ENCODE measurements at places on chromosomes 2 and 18.

DNA sequence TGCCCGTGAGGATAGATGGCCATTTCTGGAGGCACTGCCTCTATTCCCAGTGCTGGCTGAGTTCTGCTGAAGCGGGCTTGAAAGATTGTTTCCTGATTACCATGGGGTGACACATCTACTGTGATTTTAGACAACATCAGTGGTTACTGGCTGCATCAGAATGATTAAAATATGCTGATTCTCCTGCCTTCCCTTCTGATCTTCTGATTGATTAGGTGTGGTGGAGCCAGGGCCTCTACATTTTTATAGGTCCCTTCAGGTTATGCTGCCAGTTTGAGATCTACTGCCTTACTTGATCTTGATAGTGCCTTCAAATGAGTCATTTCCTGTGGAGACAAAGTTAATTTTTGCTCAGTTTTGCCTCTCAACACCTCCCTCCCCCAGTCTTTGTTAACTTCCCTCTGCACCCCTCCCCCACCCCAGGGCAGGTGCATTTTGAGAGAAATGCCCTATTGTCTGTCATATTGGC is 31.6 kb upstream of the SNORC start:
- peak; percentile 89 for DNase-seq

DNA sequence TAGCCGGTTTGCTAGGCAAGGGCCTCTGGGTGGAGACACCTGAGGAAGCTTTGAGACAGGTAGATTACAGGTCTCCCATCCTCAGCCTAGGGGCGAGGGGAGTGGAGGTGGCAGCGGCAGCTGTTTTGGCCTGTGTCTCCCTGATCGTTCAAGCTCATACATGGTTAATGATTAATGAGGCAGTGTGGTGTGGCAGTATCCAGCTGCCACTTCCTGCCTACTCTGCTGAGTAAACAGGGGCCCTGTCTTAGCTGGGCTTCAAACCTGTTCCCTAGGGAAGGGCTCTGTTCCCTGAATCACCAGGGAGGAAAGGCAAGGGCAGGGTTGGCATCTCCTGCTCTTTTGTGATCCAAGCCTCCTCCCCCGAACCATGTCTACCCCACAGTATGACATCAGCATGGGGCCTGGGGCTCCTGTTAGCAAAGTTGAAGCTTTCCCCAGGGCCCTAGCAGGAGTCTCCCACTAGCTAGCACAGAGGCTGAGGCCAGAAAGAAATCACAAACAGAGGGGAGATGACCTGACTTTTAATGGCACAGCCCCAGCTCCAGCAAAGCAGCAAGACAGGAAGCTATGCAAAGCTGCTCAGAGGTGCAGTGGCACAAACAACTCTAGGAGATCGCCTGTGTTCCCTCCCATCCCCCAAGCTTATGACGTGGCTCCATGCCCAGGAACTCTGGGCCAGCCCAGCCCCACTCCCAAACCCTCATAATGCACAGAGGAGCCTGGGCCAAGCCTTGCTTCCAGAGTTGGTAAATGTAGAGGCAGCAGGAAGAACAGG is 3.7 kb upstream of the TUBA4B start:
- DNase-seq, result no peak

DNA sequence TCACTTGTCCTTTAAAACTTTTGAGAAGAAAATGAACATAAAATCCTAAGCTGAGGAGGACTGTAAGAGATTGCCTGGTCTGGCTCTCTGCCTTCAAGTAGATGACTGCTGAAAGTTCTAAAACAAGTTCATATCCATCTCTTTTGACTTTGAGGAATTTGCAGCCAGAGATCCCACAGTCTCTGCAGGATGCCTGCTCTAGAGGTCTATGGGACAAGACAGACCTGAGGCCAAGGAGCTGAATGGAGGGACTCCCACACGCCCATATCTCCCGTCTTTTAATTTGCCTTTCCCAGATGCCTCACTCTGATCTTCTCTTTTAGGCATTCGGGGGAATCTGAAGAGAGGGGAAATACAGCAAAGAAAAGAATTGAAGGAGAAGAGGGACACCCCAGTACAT is 255.9 kb upstream of the RASGRP3 start:
- no peak for DNase-seq

GRCh38 chr18:63189817-63190216 is 129.8 kb downstream of the BCL2 start:
- DNase-seq, result no peak

DNA sequence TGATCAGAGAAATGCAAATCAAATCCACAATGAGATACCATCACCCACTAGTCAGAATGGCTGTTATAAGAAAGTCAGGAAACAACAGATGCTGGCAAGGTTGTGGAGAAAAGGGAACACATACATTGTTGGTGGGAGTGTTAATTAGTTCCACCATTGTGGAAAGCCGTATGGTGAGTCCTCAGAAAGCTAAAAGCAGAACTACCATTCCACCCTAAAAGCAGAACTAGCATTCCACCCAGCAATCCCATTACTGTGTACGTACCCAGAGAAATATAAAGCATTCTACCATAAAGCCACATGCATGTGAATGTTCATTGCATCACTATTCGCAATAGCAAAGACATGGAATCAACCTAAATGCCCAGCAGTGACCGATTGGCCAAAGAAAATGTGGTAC is 60.7 kb downstream of the ANKRD62 start:
- DNase-seq, result no peak

DNA sequence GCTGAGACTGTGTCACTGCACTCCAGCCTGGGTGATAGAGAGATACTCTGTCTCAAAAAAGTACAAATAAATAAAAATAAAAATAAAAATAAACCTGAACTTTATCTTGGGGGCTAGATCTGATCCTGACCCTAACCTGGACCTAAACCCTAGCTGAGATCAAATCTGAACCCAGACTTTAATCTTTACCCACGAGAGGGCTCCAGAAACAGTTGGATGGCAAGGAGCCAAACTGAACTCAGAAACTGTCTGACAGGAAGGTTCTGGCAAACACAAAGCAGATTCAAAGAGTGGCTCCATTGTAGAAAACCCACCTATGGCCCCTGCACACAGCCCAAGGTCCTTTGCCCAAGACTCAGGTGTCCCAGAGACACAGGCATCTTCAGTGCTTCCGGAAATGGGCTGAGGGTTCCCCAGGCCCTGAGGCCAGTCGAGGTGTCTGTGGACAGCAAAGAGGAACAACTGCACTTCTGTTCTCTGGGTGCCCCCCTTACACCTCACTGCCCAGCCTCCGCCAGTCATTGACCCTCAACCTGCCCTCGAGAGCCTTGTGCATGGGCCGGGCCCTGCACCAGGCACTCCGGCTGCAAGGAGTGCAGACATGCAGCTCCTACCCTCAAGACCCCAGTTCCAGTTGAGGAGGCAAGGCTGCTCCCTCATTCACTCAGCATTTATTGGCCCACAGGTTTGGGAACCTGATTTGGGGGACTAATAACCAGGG is 95.2 kb downstream of the TFCP2L1 start:
- DNase-seq, result no peak

DNA sequence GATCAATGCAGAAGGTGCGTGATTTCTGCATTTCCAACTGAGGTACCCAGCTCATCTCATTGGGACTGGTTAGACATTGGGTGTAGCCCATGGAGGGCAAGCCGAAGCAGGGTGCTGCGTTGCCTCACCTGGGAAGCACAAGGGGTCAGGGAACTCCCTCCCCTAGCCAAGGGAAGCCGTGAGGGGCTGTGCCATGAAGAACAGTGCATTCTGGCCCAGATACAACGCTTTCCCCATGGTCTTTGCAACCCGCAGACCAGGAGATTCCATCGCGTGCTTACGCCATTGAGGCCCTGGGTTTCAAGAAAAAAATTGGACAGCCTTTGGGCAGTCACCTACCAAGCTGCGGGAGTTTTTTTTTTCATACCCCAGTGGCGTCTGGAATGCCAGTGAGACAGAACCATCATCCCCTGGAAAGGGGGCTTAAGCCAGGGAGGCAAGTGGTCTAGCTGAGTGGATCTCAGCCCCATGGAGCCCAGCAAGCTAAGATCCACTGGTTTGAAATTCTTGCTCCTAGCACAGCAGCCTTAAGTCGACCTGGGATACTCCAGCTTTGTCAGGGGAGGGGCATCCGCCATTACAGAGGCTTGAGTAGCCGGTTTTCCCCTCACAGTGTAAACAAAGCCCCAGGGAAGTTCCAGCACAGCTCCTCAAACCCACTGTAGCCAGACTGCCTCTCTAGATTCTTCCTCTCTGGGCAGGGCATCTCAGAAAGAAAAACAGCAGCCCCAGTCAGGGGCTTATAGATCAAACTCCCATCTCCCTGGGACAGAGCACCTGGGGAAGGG is 21.7 kb downstream of the TFPI start:
- DNase-seq, result no peak
